ENCODE measurements at places on chromosomes 4 and X.

DNA sequence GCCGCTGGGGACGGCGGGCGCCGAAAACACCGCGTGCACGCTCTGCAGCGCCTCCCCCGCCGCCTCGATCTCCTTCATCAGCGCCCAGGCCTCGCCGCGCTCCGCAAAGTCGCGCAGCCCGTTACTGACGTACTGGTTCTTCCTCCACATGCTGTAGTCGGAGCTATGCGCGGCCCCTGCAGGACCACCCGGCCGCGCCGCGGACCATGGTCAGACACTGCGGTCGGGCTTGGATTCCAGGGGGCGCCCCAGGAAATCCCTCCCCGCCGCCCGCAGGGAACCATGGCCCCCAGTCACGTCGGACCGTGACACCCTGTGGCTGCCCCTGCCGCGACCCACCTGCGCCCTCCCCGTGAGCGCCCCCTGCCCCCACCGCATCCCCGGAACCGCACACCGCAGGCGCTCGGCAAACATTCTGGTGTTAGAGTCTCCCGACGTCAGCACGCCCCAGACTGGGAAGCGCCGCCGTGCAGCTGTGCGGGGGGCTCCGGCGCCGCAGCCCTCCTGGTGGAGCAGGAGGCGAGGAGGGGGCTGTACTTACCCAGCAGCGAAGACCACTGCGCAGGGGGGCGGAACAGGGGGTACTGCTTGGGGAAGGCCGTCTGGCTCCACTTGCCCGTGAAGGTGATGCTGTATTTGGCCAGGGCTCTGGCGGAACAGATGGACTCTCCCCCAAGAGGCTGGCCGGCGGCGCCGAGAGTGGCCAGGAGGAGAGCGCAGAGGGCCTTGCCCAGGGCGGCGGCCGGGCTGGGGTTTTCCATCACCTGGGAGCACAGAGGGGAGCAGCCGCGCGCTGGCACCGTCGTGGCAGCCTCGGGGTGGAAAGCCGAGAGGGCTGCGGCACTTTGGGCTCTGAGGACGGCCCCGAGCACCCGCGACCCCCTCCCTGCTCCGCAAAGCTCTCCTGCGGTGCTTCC is 814 bp downstream of the SPON2 start:
- no peak for DNase-seq

GRCh38 chrX:151676196-151676595 is 19.1 kb upstream of the PRRG3 start:
- no peak for DNase-seq

- DNase-seq = no peak
These were observed 58.9 kb upstream of the PROM1 start for GRCh38 chr4:16142598-16143310.

GRCh38 chr4:1512738-1513660 is 106.8 kb upstream of the NKX1-1 start:
- DNase-seq = peak; percentile 47

GRCh38 chrX:4710618-4711433 is 997.4 kb upstream of the PRKX start:
- DNase-seq = no peak

- DNase-seq = no peak
These were observed 45.1 kb downstream of the VSIG4 start for GRCh38 chrX:65994519-65995506.

GRCh38 chrX:43002526-43003203 is 224.7 kb upstream of the PPP1R2C start:
- DNase-seq = peak; percentile 8

- DNase-seq = peak; percentile 31
These were observed 101.4 kb downstream of the WWC2 start for GRCh38 chr4:183200453-183200852.

GRCh38 chr4:112973750-112974251 is 75.7 kb upstream of the ANK2 start:
- DNase-seq = no peak

DNA sequence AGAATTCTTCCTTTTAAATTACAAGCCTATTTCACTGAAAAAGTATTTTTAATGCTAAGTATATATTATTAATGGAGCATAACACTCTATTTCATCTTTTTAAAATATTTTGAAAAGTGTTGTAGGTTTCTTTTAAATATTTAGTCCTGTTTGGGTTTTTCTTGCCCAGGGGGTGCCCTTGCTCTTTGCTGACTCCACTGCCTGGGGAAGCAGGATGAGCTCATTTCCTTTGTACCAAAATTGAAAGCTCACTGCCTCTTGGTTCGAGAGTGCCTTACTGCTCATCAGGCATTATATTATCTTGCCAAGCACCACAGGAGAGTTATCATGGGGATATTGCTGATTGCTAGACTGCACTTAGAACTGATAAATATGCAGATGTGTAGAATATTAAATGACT is 819.2 kb downstream of the PCDH18 start:
- peak; percentile 58 for DNase-seq

GRCh38 chr4:6660430-6660829 is 19.9 kb downstream of the MRFAP1 start:
- DNase-seq = no peak

DNA sequence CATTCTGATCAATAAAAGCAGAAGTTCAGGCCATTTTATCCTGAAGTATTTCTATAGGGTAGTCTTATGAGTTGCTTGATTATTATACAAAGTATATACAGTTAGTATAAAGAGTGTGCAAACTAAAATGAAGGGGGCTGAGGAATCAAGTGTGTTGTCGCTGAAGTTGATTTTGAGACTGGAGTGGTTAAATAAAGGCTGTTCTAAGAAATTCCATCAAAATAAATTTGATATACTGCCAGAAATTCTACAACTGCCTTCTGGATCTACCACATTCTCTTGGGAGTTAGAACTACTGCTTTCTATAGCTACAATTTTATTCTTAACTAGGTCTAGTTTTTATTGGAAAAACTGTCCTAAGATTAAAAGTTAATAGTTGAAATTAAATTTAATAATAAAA is 12.4 kb downstream of the EDNRA start:
- no peak for DNase-seq

DNA sequence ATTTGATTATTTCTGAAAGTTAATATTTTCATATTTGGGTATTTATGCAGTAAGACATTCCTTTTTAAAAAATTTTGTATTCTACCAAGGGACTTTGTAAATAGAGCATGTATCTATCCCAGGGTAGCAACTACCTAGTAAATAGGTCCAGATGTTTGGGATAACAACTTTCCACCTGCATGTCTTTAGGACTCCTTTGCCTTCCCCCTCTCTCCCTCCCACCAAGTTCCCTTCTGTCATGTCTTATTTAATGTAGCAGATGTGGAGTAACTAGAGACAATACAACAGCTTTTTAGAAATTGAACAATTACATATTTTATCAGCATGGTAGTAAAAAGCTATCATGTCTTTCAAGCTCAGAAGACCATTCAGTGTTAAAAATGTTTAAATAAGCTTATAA is 821.0 kb downstream of the C4orf33 start:
- DNase-seq = no peak

DNA sequence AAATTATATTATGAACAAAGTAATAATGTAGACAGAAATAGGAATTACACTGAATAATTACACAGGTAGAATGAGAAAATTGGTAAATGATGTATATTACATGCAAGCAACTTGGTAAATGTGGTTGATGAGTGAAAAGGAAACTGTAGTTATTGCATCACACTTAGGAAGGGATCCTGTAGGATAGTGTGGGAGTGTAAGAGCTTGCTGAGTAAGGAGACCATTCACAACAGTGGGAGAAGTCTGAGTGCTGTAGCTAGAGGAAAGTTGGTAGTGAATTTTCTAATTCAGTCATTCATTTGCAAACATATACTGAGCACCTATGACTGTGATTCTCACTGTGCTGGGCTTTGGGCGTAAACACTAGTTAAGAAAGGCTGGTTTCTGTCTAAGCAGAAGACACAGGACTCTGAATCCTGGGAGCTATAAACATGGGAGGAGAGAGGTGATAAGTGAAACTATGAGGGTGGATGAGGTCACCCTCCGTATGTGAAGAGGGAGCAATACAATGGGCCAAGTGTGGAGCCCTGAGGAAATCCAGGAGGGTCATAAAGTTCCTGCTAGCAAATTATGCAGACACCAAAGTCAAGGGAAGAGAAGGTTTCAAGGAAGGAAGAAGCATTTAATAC is 14.2 kb upstream of the CPE start:
- DNase-seq = no peak

DNA sequence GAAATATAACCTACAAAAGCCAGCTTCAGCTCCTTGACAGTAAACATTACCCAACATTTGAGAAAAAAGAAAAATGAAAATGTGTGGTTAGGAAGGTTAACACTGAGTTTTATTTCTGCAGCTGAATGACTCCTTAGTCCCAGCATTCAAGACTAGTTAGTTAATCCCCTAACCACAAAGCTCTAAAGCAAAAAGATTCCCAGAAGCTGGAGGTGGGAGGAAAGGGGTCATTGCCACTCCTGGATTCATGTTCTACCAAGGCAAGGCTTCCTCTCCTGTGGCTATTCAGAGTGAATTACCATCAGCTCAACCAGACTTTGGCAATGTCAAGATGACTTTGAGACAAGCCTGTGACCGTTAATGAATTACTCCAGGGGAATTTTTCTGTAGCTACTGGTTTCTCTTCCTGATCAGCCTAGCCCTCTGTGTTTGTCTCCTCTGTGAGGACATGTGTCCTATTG is 63.6 kb downstream of the HADH start:
- no peak for DNase-seq

- no peak for DNase-seq
These were observed 12.0 kb downstream of the WFS1 start for GRCh38 chr4:6281436-6282313.

DNA sequence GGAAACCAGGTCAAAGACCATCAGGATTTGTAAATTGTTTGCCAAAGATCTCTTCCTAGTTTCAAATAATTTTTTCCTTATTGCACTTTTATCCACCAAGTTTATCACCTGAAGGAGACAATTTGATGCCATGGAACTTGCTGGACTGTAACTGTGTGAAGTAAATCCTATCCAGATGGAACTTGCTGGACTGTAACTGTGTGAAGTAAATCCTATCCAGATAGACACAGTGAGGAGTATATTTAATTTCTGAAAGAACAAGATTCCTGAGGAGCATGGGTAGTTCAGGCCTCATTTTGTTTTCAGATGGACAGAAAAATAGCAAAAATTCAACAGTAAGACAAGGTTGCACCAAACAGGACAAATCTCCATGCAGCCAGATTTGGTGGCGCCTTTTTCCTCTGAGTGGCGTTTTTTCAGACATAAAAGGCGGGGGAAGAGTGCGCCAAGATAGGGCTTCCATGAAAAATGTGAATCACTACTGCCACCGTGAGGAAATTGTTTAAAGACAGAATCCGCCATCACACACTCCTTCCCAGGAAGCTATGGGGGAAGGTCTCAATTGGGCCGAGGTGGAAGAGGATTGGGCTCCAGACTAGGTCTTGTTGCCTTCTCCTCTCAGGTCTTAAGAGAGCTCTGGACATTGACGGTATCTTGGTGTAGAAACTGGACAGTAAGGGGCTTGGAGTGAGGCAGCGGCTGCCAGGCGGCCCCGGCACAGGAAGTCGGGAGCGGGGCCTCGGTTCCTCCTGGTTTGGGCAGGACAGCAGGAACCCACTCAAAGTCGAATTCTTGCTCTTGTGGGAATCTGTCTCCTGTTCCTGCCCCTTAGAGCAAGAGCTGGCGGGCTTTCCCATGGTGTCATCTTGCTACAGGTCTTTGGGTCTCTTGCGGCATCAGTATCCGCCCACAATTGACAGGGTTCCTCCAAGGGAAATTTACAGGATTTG is 234.7 kb downstream of the OR13H1 start:
- no peak for DNase-seq

DNA sequence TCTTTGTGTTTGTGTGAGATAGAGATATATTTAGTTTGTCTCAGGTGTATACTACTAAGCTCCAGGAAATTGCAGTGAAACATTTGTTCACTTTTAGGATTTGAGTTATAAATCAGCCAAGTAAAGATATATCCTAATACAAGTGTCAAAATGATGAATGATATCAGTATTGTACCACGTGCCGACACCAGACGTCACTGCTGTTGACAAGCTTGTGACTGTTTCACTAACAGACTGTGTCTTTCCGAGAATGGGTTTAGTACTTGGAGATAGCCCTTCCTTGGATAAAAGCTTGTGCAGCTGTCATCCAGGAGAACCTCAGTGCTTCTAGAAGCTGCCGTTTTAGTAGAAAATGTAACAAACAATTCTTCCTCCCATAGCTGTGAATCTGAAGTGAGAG is 343.3 kb downstream of the FBXO8 start:
- DNase-seq = no peak

DNA sequence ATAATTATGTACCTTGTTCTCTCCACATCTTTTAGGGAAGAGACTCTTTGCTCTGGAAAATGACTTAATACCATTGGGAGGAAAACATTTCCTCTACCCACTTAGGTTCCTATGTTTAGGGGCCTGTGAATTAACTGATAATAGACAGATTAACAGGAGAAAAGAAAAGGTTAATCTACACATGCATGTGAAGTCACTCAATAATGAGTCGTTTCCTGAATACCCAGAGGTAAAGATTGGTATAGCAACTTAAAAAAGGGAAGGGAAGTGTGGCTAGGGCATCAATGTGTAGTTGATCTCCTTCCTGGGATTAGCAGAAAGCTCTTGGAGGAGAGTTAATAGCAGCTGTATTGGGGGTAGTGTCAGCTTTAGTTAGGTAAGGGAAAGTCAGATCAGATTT is 419.5 kb upstream of the ATOH1 start:
- DNase-seq = peak; percentile 5

GRCh38 chr4:5812506-5813229 is 80.2 kb downstream of the CRMP1 start:
- peak; percentile 65 for DNase-seq

DNA sequence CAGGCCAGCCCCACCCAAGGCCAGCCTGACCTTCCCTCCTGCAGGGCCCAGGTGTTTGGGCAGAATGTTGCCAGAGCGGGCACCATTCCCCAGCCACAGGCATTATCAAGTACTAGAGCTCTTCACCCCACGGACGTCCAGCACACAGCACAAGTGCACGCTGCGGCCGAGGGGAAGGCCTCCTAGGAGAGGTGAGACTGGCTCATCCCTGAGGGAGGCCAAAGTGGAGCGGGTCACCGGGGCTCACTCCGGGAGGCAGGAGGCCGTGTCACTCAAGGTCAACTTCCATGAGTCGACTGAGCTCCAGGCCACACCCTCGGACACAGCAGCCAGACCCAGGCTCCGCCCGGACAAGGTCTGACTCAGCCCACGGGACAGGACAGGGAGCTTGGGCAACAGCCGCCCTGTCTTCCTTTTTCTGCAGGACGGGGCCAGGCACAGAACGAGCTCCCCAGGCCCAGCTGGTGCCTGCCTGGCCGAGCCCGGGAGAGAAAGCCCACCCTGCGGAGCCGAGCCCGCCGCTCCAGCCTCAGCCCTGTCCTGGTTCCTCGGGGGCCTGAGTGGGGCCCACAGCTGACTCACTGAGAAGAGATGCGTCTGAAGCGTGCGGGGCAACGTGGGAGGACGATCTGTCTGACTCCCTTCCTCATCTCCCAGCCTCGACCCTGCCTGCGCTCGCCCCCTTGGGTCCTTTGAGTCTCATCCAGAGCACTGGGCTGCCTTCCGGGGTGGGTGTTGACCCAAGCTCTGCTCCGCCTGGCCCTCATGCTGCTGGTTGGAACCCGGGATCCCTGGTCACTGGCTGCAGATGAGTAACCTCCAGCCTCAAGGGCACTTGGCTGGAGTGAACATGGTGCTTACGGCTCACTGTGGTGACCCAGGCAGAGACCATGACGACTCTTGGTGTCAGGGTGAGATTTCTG is 1.6 kb downstream of the SLC49A3 start:
- peak; percentile 87 for DNase-seq

- no peak for DNase-seq
These were observed 9.1 kb downstream of the WFS1 start for GRCh38 chr4:6278801-6279197.

GRCh38 chr4:129282293-129282692 is 186.3 kb downstream of the C4orf33 start:
- DNase-seq = no peak

GRCh38 chr4:46986922-46987638 is 6.3 kb downstream of the GABRA4 start:
- DNase-seq = no peak

All from ACHN (cell line).